ENCODE measurements at places on chromosomes 13 and 19.
A peak's percentile ranks its signal among the peaks of the same experiment; 100 is the strongest.

GRCh38 chr19:1856698-1857603, 6.4 kb downstream of the KLF16 start:
- peak overlapping the region; percentile 48 for H3K4me3 ChIP-seq
- H3K27ac ChIP-seq: no peak overlapping the region
- H3K27me3 ChIP-seq: peaks cover 9% of the 10 kb centered on the region
- no peaks in the 10 kb centered on the region for H3K36me3 ChIP-seq

- H3K36me3 ChIP-seq: no peaks in the 10 kb centered on the region
- H3K27me3 ChIP-seq: peaks cover 10% of the 10 kb centered on the region
- peaks cover 19% of the 10 kb centered on the region for H3K4me1 ChIP-seq
- H3K27ac ChIP-seq: peak overlapping the region; percentile 75
- H3K4me3 ChIP-seq: no peak overlapping the region
- DNase-seq: no peak
Observed at GRCh38 chr13:21717817-21718216, 46.9 kb downstream of the FGF9 start.

- H3K27me3 ChIP-seq: peaks cover 3% of the 10 kb centered on the region
- peaks cover 19% of the 10 kb centered on the region for H3K4me1 ChIP-seq
- H3K4me3 ChIP-seq: no peak overlapping the region
- DNase-seq: no peak
Observed at GRCh38 chr13:76643596-76643995, 242.6 kb downstream of the KCTD12 start.

DNA sequence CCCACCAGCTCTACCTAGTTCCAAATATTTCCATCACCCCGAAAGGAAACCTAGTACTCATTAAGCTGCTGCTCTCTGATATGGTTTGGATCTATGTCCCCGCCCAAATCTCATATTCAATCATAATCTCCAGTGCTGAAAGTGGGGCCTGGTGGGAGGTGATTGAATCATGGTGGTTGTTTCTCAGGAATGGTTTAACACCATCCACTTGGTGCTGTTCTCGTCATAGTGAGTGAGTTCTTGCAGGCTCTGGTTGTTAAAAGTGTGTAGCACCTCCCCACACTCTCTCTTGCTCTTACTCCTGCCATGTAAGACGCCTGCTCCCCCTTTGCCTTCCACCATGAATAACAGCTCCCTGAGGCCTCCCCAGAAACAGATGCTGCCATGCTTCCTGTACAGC, 43.4 kb upstream of the MED4 start:
- H3K27ac ChIP-seq: no peak overlapping the region
- H3K36me3 ChIP-seq: peaks cover 1% of the 10 kb centered on the region
- no peak for DNase-seq

DNA sequence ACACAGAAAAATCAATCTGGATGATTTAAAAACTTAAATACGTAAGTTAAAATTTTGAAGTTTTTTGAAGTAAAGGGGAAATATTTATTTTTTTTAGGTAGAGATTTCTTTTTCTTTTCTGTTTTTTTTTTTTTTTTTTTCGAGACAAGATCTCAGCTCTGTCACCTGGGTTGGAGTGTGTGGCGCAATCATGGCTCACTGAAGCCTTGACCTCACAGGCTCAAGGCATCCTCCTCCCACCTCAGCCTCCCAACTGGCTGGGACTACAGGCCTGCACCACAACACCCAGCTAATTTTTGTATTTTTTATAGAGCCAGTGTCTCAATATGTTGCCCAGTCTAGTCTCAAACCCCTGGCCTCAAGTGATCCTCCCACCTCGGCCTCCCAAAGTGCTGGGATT, 120.4 kb upstream of the CLDN10 start:
- H3K27ac ChIP-seq: no peak overlapping the region
- no peaks in the 10 kb centered on the region for H3K36me3 ChIP-seq
- no peaks in the 10 kb centered on the region for H3K4me1 ChIP-seq
- no peak overlapping the region for H3K4me3 ChIP-seq
- H3K27me3 ChIP-seq: no peaks in the 10 kb centered on the region
- DNase-seq: no peak
